Fibroblast of lung (primary cell): ENCODE measurements at places on chromosomes 11 and 22. TPM values are rescaled to one million over a fixed set of nuclear protein-coding genes. Genes with fewer than 3 reads are reported as not detected.

Gene CHRDL2
- total RNA-seq: not detected in 2 replicates

Gene NXPE4
- total RNA-seq: not detected in 2 replicates

Gene LPXN
- total RNA-seq: 2.8 and 8.6 TPM in 2 replicates

Gene CCDC116
- under 0.01 and 0.17 TPM in 2 replicates for total RNA-seq

Gene ZNF215
- total RNA-seq: 3.6 and 4.1 TPM in 2 replicates

Gene PRG3
- total RNA-seq: not detected in 2 replicates

Gene OR8J1
- total RNA-seq: not detected in 2 replicates

Gene SLC39A13
- total RNA-seq: 46.0 and 62.9 TPM in 2 replicates

Gene DLG2
- 2.1 and 2.3 TPM in 2 replicates for total RNA-seq

Gene SLC17A6
- total RNA-seq: not detected in 2 replicates

Gene TMEM109
- total RNA-seq: 18.7 and 21.5 TPM in 2 replicates

Gene ROBO4
- total RNA-seq: 0.26 and 0.66 TPM in 2 replicates

Gene CBX7
- total RNA-seq: 8.7 and 14.7 TPM in 2 replicates

Gene SOX10
- not detected in 2 replicates for total RNA-seq

Gene SHISAL1
- total RNA-seq: 2.1 and 3.5 TPM in 2 replicates

Gene OR6T1
- not detected in 2 replicates for total RNA-seq

Gene C11orf16
- not detected in 2 replicates for total RNA-seq

Gene TNNI2
- not detected in 2 replicates for total RNA-seq

Gene HOATZ
- total RNA-seq: not detected in 2 replicates
